ENCODE measurements at places on chromosomes 7 and 10.
A peak's percentile ranks its signal among the peaks of the same experiment; 100 is the strongest.

DNA sequence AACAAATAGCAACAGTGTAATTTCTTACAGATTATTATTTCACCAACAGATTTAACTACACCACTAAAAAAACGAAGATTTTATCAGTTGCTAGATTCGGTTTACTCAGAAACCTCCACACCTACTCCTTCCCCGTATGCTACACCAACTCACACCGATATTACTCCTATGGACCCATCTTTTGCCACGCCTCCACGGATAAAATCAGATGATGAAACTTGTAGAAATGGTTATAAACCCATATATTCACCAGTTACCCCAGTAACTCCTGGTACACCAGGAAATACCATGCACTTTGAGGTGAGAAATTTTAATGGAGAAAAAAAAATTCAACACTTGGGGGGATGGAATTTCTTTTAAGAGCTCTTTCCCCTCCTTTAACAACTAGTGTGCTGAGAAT, 92.5 kb downstream of the KMT2E start:
- DNase-seq = no peak

DNA sequence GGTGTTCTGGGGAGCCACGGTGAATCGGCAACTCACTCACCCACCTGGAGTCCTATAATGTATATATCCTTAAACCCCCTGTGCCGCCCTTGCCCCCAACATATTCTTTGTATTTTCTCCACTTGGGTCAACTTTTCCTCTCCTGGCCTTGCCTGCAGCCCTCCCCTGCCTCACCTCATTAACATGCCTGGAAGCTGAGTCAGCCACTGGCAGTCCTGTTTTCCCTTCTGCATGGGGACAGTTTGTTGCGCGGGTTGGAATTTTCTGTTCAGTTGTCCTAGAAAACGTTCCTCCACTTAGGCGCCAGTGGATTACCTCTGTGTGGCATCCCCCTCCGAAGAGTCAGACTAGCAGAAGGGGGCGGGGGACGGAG, 97.4 kb downstream of the C10orf105 start:
- DNase-seq = peak; percentile 79

GRCh38 chr10:42987121-42987541, 89.7 kb upstream of the RET start:
- no peak for DNase-seq

DNA sequence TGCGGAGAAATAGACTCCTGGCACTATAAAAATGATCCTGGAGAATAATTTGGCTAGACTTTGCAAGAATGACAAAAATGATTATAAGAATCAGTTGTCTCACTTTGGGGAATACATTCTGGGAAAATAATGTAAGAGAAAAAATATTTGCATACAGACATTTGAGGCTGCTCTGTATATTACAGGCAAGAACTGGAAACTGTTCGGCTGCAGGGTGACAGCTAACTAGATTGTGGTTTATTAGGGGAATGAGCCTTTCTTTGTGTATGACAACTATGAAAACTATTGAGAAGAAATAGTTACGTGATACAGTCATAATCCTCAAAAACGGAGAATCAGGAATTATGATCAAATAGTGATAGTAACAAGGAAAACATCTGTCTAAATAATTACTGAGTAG, 8.6 kb downstream of the TRIM56 start:
- peak; percentile 81 for DNase-seq

DNA sequence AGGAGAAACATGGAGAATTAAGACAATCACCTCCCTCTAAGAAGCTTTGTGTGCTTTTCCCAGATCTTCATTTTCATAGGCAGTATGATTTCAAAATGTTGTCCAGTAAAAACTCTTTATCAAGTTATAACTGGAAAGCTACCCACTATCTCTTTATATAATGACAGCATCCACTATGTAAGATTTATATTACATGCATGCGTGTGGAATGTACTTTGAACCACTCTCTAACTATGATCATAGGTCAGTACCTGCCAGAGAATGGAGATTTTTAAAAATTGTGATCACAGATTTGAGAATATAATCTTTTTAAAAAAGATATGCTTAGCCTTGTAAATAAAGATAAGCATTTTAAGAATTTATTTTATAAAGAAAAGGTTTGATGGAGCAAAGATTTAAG, 17.9 kb downstream of the PAPSS2 start:
- DNase-seq = no peak

DNA sequence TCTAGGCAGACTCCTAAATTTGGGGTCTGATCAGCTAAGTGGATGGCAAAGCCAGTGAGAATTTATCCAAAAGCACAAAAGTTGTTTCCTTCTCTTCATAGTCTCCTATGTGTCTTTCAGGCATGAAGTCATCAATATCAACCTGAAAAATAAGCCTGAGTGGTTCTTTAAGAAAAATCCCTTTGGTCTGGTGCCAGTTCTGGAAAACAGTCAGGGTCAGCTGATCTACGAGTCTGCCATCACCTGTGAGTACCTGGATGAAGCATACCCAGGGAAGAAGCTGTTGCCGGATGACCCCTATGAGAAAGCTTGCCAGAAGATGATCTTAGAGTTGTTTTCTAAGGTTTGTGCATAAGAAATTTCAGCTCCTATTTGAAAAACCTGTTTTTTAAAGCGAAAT, 4.8 kb downstream of the GSTO1 start:
- DNase-seq = no peak

GRCh38 chr7:112283382-112283910, 77.0 kb downstream of the ZNF277 start:
- no peak for DNase-seq

GRCh38 chr10:47406870-47407691, 23.0 kb upstream of the ZNF488 start:
- DNase-seq = peak; percentile 42

DNA sequence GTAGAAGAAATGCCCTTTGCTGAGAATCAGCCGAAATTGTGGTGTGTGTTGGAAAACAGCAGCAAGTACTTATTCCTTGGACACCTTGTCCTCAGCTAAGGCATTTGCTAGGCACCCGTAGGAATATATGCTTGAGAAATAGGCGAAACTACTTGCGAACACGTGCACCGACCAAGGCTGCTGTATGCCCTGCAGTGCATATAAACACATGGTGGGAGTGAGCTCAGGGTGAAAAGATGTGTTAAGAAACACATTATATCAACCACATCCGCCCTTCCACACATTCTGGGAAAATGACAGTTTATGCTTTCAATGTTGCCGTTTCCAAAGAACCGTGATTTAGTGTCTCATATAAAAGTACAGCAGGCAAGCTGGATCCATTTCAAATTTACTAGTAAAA, 199.2 kb downstream of the JCAD start:
- DNase-seq = peak; percentile 58

DNA sequence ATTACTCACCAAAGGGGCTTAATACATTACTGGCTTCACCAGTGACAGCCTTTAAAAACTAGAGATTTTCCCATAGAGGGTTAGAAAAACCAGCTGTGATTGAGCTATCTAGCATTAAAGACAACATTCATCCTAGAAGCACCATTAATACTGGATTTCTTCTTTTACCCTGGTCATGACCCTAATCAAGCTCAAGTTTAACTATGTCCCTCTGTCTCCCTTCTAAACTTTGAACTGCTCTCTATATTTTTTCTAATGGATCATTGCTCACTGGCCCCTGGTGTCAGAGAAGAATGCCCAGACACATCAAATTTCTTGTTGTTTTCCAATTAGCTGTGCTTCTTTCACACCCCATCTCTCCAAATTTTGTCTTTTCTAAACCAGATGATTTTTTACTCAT, 1101.3 kb downstream of the XPNPEP1 start:
- DNase-seq = no peak

DNA sequence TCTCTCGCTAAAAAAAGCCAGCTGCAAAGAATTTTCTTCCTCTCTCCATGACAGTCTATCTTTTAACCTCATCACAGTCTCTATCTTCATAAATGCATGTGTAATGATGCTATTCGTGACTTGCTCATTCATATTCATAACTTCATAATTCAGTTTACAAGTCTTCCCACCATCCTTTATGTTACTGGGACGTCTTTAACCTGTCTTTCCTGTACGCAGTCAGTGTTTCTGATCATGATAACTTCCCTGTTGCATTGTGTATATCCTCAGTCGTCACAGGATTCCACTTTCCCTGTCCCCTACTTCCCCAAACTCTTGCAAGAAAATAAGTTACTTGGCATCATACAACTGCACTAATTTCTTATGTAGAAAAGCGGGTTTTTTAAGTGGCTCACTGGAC, 165.6 kb upstream of the ASAH2 start:
- no peak for DNase-seq

GRCh38 chr7:111953611-111954010, 252.6 kb downstream of the DOCK4 start:
- DNase-seq = no peak
